GM04504 (cell line): ENCODE measurements at places on chromosomes 5 and 9.

DNA sequence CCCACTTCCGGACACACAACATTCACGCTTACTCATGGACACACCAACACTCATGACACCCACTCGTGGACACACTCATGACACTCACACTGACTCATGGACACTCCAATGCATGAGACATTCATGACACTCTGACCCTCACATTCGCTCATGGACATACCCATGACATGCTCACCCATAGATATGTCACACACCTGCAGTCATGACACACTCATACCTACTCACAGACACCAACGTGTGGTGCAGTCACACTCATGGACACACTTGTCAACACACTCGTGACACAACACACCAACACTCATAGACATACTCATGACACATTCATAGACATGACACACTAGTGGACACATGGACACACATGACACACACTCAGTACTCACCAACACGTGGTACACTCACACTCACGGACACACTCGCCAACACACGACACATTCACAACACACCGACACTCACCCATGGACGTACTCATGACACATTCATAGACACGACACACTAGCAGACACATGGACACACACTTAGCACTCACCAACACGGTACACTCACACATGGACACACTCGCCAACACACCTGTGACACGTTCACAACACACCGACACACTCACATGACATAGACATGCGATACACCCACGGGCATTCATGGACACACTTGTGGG is 73.4 kb downstream of the PHF2 start:
- no peak for DNase-seq

- no peak for DNase-seq
These were observed 287.2 kb downstream of the CTNND2 start for GRCh38 chr5:11617080-11617479.

DNA sequence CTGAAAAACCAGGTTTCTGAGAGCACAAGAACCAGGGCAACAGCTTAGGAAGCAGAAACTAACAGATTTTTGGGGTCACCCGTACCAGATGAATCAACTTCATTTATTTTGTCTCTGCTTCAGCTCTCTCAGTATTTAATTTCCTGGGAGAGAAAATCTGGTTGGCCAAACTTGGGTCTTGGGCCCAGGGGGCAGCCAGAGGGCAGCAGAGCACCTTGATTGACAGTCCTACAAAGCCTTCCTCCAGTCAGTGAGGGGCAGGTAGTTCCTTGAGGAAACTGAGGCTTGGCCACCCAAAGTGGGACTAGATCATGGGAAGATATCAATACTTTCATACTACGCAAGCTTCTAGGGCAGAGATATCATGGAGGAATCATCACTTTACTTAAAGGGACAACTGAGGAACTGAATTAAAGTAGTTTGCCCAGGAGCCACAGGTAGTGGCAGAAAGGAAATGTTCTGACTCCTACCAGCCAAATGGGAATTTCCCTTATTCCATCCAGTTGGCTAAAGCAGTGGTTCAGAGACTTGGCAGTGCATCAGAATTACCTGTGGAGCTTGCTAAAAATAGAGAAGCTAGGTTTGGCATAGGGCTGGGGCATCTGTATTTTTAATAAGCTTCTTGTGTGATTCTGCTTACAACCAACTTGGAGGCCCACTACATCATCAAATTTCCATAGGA is 21.5 kb upstream of the ARHGAP26 start:
- no peak for DNase-seq

DNA sequence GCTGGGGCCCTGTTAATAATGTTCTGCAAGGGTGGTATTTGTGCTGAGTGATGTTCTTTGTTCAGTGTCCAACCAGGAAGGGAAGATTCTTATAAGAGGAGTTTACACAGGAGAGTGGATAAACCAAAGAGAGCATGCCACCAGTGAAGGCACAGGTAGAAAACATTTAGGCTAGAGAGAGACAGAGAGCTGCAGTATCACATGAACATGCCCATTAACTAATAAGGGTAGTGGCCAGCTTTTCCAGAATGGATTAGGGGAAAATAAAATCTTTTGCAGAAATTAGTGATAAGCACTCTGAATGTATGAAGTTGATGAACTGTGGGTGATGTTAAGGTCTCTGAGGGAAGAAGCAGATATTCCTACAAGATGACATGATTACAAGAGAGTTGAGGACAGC is 54.1 kb upstream of the PRLR start:
- no peak for DNase-seq

DNA sequence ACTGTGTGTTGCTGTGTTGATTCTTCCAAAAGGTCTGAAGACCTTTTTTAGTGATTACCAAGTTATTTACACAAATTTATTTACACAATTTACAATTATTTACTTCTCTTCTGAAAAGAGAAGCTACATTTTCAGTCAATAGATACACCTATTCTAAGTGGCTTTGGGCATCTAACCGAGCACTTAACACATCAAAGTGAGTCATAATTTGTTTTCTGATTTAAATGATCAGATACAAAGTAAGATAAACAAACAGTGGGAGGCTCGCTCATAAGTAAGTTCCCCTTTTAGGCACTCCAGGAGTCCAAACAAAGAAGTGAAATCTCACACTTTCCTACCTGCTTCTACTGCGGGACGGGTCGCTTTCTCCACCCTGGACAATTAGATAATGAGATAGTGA is 90.2 kb downstream of the APBA1 start:
- no peak for DNase-seq

DNA sequence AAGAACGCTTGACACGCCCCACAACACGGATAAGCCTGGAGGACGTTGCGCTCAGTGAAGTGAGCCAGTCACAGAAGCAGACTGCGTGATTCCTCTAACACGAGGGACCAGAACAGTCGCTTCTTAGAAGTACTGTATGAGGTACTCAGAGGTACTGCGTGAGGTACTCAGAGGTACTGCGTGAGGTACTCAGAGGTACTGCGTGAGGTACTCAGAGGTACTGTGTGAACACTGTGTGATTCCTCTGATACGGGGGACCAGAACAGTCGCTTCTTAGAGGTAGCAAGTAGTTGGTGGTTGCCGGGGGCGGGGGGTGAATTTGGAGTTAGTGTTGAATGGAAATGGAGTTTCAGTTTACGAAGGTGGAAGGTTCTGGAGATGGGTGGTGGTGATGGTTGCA is 5.8 kb downstream of the NDUFS6 start:
- DNase-seq = no peak

GRCh38 chr9:99881769-99882168 is 24.7 kb upstream of the STX17 start:
- DNase-seq = no peak

DNA sequence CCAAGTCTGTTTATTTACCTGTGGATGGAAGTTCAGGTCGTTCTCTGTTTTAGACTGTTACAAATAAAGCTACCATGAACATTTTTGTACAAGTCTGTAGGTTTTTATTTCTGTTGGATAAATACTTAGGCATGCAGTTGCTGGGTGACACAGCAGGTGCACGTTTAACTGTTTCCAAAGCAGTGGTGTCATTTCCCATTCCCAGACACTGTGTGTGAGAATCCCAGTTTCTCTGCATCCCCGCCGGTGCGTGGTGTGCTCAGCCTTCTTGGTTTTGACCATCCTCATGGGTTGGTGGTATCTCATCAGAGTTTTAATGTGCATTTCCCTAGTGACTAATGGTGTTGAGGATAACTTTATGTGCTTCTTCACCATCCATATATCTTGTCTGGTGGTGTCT is 27.2 kb downstream of the AHRR start:
- DNase-seq = no peak

GRCh38 chr5:145778144-145778900 is 56.8 kb downstream of the PRELID2 start:
- no peak for DNase-seq

- peak; percentile 55 for DNase-seq
These were observed at the start of gene FNBP1 for GRCh38 chr9:130042885-130043653. Gene FNBP1, minus strand, starts transcription at chr9:130043189. Its CDS starts 214 bp downstream, at chr9:130042975.

DNA sequence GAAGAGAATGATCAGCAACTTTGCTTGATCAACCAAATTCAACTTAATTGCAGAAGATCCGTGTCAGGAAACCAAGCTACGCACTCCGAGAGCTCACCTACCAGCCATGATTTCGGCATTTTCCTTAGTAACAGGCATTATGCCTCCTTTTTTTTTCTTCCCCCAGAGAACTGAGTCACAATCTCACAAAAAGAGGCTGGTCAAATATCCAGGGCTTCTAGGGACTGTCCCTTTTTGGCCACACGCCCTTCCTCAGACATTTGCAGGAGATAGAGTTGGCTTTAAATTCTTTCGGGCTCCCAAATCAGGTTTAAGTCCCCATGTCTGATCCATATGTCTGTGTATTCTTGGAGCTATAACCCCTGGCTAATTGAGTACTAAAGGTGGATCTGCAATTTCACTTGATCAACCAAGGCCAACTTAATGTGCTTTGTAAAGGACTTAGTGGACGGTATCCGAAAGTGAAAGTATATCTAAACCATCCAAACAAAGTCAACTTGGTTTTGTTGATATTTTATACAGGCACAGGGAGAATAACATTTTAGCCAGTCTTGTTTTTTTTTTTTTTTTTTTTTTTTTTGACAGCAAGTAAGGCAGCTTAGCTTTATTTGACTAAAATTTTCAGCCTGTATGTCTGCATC is 100.8 kb upstream of the TBCA start:
- DNase-seq = no peak

DNA sequence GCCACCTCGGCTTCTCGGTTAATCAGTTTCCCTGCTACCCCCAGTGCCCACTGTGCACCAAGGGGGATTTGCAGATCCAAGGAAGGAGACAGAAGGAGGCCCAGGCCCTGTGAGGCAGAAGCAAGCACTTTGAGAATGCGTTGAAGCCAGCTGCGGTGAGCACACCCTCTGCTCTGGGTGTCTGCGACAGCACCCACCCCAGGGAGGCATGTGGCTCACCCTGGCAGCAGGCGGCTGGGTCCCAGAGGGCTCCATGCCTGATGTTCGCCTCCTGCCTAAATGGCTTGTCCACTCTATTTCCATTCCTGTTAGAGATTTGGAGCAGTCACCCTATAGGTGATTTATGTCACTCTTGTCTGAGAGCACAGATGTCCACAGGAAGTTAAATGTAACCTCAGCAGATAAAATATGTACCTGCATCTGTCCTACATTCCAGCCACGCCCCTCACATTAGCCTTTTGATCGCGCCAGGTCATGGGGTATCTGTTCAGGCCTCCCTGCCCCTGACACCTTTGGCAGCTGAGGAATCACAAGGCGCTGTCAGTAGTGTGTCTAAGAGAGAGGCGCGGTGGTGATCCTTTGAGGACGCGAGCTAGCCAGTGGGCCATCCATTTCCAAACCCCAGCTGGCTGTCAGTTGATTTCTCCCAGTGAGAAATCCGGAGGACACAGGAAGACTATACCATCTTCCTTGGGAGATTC is 28.1 kb downstream of the PTGES2 start:
- DNase-seq = no peak

DNA sequence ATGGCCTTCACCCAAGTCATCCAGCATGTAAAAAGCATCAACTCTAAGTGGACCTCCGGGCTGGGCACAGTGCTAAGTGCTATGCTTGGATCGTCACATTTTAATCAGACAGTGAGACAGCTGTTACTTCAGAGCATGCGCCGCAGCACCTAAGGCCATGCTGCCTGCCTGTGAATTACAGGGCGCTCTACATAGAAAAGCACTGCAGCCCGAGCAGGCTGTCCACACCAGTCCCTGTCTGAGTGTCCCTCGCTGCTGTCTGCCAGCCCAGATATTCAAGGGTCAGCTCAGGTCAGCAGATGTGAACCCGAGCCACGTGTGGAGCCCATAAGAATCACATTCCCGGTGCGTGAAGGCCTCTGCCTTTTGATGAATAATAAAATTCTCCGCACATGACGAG is 37.1 kb downstream of the AK8 start:
- DNase-seq = no peak

GRCh38 chr5:14220642-14221041 is 77.5 kb downstream of the TRIO start:
- no peak for DNase-seq

DNA sequence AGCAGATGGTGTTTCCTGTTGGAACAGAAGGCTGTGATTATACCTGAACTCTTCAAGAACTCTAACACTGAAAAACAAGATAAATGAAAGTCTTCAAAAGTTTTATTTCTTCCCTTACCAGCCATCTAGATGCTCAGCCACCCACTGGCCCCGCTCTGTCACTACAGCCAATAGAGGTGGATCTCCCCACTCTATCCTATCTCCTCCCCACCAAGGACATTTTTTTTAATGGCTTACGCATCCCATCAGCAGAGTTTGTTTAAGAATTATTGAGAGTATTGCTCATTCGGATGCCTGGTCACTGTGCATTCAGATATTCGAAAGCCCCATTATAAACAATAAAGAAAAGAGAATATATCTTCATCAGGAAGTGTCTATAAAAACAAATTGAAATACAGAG is 159.4 kb downstream of the RASEF start:
- no peak for DNase-seq

DNA sequence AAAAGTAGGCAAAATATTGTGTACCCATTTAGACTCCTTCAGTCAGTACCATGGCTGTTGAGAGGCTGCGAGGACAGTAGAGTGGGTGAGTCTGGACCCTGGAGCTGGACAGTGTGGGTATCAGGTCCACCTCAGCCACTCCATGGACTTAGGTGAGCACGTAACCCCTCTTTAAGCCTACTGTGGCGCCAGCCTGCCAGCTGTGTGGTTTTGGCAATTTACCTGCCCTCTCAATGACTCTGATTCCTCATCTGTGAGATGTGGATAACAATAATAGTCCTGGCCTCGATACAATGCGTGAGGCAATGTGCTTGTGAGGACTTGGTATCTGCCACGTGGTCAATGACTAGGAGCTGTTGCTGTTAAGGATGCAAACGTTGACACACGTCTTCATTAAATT is 17.9 kb downstream of the SLC1A3 start:
- DNase-seq = no peak

GRCh38 chr9:125066839-125067619 is 76.3 kb downstream of the SCAI start:
- DNase-seq = peak; percentile 14

- peak; percentile 34 for DNase-seq
These were observed 101.2 kb downstream of the ADAMTS2 start for GRCh38 chr5:179244044-179244443.

DNA sequence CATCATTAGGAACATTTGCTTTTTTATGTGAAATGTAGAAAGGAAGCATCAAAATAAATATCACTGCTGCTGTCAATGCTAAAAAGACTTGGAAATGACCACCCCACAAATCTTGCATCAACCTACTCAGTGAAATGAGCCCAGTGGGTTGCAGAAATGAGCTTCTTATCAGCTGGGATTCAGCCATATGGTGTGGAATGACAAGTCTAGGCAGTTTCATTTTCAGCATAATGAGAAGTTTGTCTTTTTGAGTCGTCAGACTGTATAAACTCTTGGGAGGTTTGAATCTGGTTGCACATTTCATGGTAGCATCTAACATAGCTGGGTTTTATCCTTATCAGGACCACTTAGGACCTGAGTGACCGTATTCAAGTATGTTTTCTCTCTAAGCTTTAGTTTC is 251.1 kb upstream of the PPP1R2B start:
- no peak for DNase-seq

DNA sequence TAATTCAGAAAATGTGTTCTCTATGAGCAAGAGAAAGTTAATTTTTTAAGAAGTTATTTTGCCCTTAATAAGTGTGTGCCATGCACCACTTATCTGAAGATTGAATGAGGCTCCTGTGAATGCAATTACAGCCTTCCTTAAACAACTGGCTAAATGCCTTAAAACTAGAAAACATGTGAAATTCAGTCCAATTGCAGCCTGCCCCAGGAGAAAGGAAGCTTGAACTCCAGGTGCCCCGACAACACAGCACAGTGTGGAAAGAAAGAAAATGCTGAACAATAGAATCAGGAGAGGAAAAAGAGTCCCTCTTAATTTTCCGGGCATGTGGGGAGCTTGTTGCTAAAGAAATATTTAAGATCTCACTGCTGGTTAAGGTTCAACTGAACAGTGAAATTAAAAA is 8.8 kb downstream of the LHFPL2 start:
- no peak for DNase-seq

- peak; percentile 56 for DNase-seq
These were observed 451.6 kb upstream of the CD180 start for GRCh38 chr5:67648201-67648671.
